GM12865 (cell line): ENCODE measurements at places on chromosomes 5 and 9.
A peak's percentile ranks its signal among the peaks of the same experiment; 100 is the strongest.

DNA sequence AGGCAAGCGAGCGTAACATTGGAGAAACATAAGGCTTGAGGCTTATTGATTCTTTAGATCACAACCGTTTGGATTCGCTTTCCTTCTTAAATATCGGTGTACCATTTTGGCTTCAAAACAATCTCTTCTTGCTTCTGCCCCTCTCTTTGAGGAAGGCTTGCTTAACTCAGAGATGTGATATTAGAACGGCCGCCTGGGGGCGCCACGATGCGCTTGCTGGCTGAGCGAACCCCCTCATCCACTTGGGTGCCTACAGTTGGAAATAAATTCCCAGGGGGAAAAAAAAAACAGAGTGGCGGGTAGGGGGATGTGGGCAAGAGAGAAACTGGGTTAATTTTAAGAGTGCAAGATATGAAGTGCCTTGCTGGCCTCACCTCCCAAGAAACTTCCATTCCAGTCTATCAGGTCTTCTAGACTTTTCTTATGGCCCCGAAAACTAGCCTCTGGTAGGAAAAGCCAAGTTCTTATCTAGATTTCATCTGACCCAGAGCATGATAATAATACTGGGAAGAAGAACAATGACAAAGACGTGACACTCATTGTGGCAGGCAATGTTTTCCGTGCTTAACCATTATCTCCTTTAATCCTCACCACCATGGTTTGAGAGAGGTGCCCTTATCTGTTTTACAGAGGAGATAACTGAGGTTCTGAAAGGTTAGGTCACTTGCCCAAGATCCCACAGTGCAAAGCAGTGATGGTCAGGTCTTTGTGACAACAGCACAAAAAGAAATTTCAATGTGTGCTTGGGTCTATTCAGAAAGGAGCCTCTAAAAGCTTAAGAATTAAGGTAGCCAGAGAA is 115.8 kb downstream of the DPYSL3 start:
- no peak for DNase-seq

DNA sequence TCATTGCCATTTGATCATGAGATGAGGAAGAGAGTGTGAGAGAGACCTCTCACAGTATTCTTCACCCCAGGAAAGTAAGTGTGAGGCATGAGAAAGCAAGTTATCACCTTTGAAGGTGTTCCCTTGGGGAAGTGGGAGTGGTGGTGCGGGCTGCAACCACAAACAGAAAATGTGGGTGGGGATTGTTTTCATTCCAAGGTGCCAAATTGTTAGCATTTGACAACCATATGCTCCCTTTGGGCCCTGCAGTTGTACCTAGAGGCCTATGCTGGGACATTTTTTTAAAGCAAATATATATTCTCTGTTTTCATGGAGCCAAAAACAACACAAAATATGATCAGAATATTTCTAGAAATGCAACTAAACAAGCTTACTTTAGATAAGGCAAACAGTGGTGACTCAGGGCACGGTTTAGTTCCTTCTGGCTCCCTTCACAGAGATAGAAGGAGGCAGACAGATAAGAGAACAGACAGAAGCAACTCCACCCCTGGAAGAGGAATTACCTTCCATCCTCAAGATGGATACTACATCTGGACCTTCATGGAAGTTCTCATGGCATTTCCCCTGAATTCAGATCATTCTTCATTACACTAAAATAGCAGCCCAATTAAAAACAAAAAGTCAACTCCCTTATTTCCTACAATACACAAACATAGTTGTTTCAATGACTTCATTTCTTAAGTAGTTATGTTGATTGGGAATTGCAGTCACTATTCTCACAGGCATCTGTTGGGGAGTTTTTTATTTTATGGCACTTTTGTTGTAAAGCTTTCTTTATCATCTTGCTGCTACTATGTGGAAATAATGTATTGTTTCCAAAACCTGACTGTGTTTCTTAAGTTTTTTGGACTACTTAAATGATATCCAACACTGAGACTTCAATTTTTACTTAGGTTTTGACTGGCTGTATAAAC is 416.6 kb downstream of the PLK2 start:
- DNase-seq: no peak

- peak; percentile 62 for DNase-seq
These were observed 16.8 kb upstream of the ACTBL2 start for GRCh38 chr5:57499262-57500050.

DNA sequence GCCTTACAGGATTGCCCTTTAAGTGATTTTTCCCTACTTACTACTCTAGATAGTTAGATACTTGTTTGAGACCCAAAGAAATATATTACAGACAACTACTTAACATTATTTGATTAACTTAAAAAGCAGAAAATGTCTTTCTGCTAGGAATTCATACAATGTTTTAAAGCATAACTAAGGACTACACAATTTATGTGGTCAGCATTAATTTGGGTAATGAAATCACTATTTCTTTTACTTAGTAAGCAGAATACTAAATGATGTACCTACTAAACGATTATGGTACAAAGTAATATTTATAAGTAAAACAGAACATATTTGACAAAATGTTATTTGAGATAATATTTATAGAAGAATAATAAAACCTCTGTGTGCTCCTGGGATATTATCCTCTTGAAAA is 371.9 kb upstream of the ARRDC3 start:
- DNase-seq: no peak

DNA sequence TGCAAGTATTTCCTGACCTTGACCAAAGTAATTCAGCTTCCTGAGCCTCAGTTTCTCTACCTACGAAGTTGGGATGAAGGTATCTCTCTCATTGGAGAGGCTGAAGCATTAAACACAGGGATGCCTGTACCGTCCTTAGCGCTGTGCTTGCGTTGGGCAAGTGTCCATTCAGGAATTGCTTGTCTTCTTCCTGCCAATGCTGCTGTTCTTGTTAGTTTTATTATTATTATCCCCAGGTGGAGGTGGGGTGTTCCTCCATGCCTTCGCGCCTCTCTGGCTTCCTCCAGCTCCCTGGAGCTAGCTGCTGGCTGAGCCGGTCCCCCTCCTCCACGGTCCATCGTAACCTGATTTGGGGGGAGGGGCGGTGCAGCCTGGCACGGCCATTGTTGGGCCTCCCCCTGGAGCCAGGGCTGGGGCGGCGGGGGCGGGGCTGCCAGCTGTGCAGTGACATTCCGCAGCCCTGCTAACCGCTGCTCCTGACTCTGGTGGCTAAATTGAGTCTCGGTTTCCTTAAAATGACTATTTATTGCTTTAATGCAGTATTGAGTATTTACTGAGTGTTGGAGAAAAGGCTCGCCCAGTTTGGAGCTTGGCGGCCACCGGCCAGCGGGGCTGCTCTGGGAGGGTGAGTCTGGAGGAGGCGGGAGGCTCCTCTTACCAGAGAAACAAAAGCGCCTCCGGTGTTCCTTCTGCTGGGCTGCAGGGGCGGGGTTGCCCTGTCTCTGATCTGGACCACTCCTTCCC is 51.3 kb downstream of the LMX1B start:
- DNase-seq: no peak

GRCh38 chr5:79236362-79236969 is 535 bp downstream of the JMY start:
- peak; percentile 49 for DNase-seq

DNA sequence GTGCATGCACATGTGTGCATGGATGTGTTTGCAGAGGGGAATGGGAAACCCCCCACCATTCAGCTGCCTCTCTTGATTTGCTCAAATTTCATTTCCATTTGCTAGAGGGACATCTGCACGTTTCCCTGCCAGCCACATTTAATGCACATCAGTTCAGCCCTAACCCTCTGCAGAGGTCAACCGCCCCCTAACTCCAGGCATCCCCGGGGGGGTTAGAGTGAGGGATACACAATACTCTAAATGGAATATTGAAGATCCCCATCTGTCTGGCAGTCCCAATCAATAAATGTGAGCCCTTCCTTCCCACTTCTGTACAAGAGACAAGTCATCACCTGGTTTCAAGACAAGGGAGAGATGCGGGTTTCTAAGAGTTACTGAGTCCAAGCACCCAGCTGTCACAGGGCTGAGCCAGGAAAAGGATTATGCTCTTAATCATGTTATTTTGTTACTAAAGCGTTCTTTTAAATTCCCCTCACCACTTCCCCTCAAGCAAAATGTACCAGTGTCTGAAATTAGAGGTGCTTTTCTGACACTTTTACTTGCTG is 134.1 kb downstream of the SEMA6A start:
- peak; percentile 5 for DNase-seq

DNA sequence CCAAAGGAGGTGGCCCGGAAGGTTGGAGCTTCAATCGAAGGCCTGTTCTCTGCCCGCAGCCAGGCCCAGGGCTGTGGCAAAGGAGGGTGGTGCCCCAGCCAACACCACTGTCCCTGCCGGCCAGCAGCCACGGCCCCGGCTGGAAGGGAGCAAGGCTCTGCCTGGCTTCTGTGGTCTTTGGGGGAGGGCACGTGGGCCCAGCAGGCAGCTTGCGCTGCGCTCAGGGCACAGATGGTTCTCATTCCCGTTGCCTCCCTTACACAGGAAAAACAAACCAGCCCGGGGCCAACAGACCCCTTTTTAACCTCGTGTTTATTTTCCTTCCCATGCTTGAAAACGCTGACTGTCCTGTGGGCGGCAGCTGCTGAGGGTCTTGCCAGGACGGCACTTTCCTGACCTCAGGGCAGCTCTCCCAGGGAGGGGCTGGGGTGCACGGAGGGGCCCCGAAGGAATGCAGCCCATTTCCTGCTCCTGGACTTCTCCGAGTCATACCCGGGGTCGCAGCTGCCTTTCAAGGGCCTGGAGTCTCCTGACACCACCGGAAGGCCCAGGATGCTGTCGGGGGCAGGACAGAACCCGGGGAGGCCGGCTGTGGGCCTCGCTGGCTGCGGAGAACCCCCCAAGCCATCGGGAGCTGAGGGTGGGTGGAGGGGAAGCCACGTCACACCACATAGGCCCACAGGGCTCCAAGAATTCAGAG is 1.1 kb upstream of the GPSM1 start:
- DNase-seq: no peak

- peak; percentile 87 for DNase-seq
These were observed 849 bp upstream of the RGMB start for GRCh38 chr5:98772415-98773213.

- DNase-seq: no peak
These were observed 49.1 kb downstream of the WNK2 start for GRCh38 chr9:93233033-93233432.

DNA sequence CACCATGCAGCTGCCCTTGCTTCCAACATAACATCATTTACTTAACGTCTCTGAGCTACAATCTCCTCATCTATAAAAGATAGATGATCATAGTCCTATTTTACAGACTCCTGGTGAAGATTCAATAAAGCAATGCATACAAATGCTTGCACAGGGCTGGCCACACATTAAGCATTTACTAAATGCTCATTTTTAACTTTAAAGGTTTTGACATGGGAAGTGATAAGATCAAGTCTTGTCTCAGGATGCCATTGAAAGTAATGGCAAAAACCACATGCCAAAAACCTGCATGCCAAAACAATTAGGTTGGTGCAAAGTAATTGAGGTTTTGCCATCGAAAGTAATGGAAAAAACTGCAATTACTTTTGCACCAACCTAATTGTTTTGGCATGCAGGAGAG is 181.2 kb upstream of the ADRA1B start:
- DNase-seq: no peak
